Activated CD8-positive, alpha-beta memory T cell treated with anti-CD3 and anti-CD28 coated beads for 24 hours (primary cell): ENCODE measurements at places on chromosomes 12 and 14.

GRCh38 chr12:54035568-54036264, 2.9 kb downstream of the HOXC5 start:
- no peak for DNase-seq

- no peak for DNase-seq
These were observed 75.6 kb downstream of the NTF3 start for GRCh38 chr12:5507401-5507935.

DNA sequence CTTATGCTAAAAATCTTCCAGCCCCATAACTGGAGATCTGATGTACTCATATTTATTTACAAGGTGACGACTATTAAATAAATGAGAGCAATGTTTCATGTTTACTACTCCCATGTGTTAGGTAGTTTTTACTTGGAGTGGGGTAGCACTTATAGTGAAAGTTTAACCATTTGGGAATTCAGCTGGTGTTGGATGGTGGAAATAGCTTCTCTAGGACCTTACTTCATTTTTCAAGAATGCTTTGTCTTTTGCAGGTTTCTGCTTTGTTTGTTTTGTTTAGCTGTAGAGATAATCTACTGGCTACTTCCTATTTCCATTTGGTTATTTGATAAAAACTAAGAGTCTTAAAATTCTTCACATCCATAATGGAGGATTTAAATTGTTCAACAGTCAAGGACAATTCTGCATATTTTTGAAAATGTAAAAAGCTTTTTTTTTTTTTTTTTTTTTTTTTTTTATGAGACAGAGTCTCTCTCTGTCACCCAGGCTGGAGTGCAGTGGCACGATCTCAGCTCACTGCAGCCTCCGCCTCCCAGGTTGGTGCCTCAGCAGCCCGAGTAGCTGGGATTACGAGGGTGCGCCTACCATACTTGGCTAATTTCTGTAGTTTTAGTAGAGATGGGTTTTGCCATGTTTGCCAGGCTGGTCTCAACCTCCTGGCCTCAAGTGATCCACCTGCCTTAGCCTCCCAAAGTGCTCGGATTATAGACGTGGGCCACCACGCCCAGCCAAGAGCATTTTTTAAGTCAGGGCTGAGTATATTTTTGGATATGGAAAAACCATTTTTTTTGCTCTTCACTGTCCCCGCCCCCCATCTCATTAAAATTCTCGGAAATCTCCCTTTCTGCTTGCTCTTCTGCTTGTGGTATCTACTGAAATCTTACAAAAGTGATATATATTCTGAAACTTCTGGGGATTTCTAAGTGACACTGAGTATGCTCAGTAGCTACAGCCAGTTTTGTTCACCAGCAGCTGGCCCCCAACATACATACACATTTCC, 1.4 kb upstream of the ABCD2 start:
- peak; percentile 80 for DNase-seq

DNA sequence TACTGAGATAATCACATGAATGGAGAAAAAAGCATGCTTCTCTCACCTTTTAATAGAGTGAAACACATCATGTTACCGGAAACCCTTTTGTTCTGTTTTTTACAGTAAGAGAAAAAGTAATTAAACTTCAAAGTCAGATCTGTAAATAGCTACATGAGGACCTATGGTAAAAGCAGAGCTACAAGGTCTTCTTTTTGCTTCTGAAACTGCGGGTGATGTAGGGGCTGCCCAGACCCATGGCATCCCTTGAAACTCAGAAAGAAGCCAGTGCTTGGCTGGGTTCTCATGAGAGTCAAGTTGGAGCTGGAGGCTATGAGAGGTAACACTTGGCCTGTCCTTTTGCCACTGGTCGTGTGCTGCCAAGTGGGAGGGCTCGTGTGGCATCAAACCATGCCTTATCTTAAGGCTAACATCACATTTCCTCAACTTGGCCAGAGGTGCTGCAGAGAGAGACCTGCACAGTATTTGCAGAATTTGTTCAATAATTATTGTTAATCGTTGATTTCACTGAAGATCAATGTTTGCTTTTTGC, 47.6 kb downstream of the EML1 start:
- DNase-seq, result no peak

- no peak for DNase-seq
These were observed 130.5 kb downstream of the KIF26A start for GRCh38 chr14:104268725-104269436.

DNA sequence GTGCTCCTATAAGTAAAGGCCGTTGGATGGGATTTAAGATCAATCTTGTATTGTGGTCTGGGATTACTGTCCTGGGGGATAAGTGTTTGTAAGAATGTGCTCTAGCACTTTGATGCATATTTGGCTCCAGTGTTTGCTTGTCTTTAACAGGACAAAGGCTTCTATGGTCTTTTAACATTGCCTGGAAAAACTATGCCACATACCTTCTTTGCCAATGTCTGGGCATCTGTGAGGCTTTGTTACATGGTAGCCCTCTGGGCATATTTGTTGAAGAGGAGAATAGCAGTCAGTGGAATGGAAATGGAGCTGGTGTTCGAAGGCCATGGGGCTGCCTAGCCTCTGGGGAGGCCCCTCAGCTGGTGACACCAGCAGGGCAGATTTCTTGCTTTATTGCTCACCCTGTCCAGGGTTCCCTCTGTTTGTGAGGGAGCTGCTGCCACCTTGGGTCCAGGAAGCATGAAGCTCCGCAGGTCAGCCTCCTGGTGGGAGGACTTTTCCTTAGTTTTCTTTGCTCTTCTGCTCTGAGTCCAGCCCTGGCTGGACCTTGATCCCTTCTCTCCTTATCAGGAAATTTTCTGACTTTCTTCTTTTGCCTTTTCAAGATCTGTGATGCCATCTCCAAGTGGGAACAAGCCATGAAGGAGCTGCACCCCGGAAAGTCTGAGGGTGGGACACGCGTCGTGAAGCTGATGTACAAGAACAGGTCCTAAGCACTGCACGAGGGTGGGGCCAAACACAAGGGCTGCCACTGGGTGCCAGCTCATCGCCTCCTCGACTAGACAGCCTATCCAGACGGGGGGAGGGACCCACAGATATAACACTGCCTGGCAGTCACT, 19.5 kb downstream of the PIGH start:
- DNase-seq, result no peak

DNA sequence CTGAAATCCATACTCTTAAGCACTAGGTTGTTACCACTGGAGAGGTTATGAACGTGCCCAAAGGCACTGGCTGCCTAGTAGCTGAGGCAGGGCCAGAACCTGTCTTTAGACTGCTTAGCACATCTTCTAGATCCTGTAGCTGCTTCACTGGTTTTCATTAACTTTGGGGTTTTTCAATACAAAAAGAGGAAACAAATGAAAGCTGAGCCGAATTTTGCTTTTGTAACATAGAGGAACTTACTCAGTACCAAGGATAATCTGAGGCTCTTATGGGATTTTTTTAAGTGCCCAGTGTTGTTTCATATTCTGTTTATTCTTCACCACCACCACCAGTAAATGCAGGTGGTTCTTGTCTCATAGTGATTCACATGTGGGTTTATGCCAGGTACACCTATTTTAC, 396.1 kb downstream of the RAD51B start:
- DNase-seq, result no peak

DNA sequence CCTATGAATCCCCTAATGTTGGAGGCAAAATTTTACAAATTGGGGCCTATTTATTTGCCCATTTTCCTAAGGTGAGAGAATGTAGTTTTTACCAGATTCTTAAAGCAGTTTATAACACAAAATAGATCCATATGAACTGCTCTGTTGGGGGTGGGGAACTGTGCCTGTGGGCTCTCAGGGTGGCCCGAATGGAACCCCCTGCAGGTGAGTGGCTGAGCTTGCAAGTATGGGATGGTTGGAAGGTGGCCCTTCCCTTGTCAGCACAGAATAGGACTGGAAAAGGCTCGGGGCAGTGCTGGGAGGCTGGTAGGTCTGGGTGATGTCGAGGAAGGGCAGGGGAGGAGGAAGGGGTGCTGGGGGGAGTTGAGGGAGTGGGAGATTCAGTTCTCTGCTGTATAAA, 4.9 kb downstream of the VSX2 start:
- DNase-seq, result no peak

DNA sequence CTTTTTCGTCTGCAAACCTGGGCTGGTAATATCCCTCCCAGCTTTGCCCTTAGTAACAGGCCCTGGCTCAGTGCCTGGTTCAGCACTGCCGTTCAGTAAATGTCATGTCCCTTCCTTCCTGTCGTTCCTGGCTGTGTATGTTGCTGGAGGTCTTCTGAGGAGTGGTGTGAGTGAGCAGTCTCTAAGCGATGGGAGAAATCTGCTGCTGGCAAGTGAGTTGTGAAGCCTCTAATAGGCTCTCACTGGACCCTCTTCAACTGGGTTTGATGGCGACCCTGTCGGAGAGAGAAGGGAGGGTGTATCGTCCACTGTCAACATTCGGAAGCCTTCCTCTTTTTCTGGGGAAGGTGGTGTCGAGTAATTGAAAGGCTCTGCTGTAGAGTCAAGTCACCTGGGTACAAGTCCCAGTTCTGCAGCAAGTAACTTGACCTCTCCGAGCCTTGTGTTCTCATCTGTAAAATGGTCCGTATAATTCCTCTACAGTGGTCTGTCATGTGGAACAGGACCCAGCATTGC, 62.8 kb downstream of the HRK start:
- peak; percentile 61 for DNase-seq

DNA sequence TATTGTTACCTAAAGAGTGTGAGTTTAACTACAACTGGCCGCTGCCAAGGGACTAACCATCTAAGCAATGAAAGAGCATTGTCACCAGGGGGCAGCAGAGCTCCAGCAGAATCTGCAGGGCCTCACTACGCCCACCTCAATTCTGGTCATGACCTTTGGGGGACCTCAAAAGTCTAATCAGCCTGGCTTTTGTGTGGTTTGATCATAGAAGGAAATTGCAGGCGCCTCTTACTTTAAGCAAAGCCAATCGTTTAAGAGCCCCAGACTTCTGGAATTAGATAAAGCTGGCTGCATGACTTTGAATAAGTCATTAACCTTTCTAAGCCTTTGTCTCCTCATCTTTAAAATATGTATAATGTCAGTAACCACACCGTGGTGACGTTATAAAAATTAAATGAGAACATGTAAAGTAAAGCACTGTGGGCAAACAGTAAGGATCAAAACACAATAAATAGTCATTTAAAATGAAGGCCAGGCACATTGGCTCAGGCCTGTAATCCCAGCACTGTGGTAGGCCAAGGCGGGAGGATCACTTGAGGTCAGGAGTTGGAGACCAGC, 58.6 kb downstream of the TBX3 start:
- DNase-seq, result peak; percentile 63

DNA sequence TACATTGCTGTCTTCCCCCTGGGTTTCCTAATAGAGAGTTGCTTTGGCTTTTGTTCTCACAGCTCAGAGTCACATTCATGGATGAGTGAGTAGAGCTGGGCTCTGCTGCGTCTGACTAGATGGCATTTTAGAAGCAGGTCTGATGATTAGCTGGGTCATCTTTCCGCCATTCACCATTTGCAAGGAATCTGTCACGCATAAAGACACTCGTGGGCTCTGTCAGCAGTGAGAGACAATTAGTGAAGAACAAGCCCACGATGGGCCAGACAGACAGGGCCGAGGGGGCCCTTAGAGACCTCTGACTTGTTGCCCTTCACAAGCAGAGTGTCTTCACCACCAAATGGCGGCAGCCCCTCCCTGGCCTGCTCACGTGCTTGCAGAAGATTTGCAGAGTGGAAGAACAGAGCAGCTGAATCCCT, 175.0 kb downstream of the CRADD start:
- no peak for DNase-seq

GRCh38 chr14:75096959-75097358, 27.5 kb downstream of the ZC2HC1C start:
- DNase-seq, result no peak

DNA sequence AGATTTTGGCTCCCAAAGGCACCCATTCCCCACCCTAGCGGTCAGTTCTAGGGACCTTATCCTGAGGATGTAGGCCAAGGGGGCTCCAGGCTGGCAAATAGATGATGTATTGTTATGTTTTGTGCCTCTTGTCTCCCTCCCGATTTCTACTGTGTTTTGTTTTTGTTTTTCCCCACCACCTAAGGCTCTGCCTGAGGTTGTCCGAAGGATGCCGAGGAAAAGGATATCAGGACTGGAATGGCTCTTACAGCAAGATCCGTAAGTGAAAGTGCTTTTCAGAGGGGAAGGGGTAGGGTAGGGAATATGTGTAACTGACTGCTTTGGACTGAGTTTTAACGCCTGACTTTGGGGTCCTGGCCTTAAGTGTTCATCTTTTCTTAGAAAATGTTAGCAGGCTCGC, 6.6 kb downstream of the FOXG1 start:
- no peak for DNase-seq
